Regular cardiac myocyte (primary cell): ENCODE measurements at places on chromosomes 4 and X. TPM values are rescaled to one million over a fixed set of nuclear protein-coding genes. Genes with fewer than 3 reads are reported as not detected.

The SSX2 gene
- total RNA-seq: not detected in 2 replicates

The ASMT gene
- total RNA-seq: not detected in 2 replicates

The PI4K2B gene
- 27.3 and 46.4 TPM in 2 replicates for total RNA-seq

The PNCK gene
- under 0.01 and 0.85 TPM in 2 replicates for total RNA-seq

The TCEAL9 gene
- 154 and 159 TPM in 2 replicates for total RNA-seq

The GLRB gene
- total RNA-seq: 11.7 and 31.9 TPM in 2 replicates

The SLC16A2 gene
- 7.3 and 15.2 TPM in 2 replicates for total RNA-seq

The RTL5 gene
- 2.0 and 3.3 TPM in 2 replicates for total RNA-seq

The ARAP2 gene
- 0.96 and 4.2 TPM in 2 replicates for total RNA-seq

The DSPP gene
- not detected in 2 replicates for total RNA-seq

The MCTS1 gene
- 34.1 and 51.4 TPM in 2 replicates for total RNA-seq

The SPANXA1 gene
- total RNA-seq: not detected in 2 replicates

The HERC3 gene
- 11.6 and 16.9 TPM in 2 replicates for total RNA-seq

The SSX4B gene
- total RNA-seq: not detected in 2 replicates

The F8A3 gene
- 2.7 and 2.8 TPM in 2 replicates for total RNA-seq

The ZFP92 gene
- total RNA-seq: 0.19 and 0.28 TPM in 2 replicates

The CMC4 gene
- 9.9 and 11.7 TPM in 2 replicates for total RNA-seq

The AR gene
- total RNA-seq: 1.5 and 2.8 TPM in 2 replicates

The SATL1 gene
- not detected in 2 replicates for total RNA-seq
